ENCODE measurements at places on chromosomes 4 and X.

DNA sequence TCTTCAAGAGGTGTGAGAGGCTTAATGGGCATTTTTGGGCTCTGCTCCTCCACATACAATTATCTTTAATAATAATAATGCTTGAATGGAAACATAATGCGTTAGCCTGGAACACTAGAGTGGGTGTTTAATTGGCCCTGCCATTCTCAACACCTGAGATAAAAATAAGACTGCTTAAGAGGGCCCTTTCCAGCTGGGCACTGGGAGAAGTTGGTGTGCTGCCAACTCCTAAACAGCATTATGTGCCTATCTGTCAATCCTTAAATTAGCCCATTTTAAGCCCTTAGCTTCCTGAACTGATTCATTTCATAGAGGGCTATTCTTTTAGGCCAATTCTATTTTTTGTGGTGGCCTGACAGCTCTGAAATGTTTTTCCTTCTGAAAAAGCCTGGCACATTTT is 211.1 kb upstream of the ZIC3 start:
- DNase-seq: no peak

- no peak for DNase-seq
Measured at GRCh38 chr4:104848597-104849225, 298.0 kb upstream of the TET2 start.

DNA sequence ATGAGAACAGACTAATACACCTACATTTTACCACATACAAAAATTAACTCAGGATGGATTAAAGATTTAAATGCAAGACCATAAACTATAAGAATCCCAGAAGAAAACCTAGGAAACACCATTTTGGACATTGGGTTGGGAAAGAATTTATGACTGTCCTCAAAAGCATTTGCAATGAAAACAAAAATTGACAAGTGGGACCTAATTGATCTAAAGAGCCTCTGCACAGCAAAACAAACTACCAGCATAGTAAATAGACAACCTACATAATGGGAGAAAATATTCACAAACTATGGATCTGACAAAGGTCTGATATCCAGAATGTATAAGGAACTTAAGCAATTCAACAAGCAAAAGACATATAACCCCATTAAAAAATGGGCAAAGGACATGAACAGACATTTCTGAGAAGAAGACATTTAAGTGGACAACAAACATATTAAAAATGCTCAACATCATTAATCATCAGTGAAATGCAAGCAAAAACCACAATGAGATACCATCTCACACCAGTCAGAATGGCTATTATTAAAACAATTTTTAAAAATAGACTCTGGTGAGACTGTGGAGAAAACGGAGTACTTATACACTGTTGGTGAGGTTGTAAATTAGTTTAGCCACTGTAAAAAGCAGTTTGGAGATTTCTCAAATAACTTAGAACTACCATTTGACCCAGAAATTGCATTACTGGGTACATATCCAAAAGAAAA is 221.7 kb upstream of the DIPK2B start:
- no peak for DNase-seq

- no peak for DNase-seq
Measured at GRCh38 chrX:13293700-13294099, 26.2 kb downstream of the ATXN3L start.

GRCh38 chr4:48296365-48296764 is 26.7 kb upstream of the TEC start:
- DNase-seq: no peak

GRCh38 chr4:94634271-94634670 is 123.5 kb upstream of the BMPR1B start:
- DNase-seq: no peak

DNA sequence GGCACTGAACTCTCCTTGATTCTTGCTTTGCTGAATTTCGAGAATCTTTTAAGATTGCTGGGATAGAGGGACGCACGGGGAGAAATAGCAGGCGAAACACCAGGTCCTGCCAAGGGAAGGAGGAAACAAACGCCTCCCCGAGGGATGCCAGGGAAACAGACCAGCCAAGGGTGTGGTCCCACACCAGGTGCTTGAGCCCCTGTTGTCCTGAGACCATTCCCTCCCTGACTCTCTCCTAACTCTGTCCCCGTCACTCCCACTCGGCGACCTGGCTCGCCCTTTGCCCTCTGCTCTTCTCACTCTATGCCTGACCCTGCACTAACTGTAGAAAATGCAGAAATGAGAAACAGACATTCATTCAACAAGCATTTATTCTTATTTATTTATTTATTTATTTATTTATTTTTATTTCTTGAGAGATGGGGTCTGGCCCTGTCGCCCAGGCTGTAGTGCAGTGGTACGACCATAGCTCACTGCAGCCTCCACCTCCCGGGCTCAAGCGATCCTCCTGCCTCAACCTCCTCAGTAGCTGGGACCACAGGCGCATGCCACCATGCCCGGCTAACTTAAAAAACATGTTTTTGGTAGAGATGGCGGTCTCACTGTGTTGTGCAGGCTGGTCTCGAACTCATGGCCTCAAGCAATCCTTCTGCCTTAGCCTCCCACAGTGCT is 16.2 kb downstream of the CTAG1B start:
- DNase-seq: no peak

GRCh38 chr4:55706541-55706940 is 70.4 kb upstream of the NMU start:
- DNase-seq: no peak

DNA sequence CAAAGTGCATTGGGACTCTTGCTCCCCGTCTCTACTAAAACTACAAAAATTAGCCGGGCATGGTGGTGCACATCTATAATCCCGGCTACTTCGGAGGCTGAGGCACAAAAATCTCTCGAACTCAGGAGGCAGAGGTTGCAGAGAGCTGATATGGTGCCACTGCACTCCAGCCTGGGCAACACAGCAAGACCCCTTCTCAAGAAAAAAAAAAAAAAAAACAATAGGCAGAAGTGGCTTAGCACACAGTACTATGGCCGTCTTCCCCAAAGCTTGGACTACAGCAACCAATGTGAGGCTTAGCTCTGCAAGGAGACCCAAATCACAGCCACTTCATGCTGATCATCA is 162.8 kb upstream of the PRDX4 start:
- DNase-seq: no peak

- no peak for DNase-seq
Measured at GRCh38 chr4:4248885-4249203, 821 bp upstream of the TMEM128 start.

DNA sequence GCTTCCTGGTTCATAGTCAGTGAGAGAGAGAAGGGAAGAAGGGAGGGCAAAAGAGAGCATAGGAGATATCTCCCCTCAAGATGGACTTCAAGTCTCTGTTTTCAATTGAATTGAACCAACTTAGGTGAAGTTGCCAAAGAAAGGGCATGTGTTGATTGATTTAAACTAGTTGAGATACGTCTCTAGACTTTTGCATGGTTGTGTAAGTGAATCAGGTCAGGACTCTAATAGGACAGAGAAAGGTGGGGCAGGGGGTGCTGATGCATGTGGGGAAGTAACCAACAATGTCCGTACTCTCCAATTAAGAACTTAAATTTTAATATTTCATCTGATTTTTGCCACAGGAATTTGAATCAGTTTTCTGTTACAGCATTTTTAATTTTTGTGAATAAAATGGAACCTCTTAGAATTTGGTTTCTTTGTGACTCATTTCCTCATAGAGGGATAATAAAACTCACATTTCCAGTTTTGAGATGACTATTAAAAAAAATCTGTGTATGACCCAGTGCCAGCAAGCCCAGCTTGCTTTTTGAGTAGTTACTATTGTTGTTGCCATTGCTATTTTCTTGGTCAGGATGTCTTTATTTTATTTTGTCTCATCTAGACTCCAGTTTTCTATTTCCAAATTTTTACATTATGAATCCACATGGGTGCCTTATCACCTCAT is 37.3 kb downstream of the SLIT2 start:
- DNase-seq: no peak

DNA sequence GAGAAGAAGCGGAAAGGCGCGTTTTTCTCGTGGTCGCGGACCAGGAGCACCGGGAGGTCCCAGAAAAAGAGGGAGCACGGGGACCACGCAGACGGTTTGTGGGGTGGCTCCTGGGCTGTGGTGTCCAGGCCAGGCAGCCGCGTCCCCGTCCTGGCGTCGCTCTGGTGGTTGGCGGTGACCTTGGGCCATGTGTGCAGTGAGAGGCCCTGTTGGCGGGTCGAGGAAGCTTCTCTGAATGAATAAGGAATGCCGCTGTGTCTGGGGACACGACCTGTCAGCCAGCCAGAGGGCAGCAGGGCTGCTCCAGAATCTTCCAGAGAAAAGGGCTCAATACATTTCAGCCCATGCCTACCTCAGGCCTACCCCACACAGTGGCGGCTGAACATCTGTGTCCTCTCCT is 24.3 kb upstream of the HGFAC start:
- no peak for DNase-seq

GRCh38 chr4:61994036-61994435 is 793.9 kb downstream of the ADGRL3 start:
- DNase-seq: no peak

GRCh38 chrX:34467437-34467836 is 189.6 kb downstream of the TMEM47 start:
- DNase-seq: no peak

DNA sequence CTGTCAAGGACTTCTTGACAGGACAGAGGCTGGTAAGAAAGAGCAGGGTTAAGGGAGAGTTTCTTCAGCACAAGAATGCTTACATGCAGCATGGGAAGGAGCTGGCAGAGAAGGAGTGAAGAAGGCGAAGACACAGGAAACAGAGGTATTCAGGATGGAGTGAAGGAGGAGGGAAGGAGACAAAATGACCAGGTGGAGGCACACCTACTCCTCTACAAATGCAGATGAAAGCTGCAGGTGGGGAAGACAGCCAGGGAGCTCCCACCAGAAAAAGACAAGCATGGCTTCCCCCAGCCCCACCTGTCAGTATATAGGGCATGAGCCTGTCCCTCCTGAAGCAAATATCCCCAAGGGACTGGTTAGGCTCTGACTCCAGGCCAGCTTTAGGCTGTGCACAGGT is 29.6 kb upstream of the NKRF start:
- DNase-seq: no peak

- DNase-seq: no peak
Measured at GRCh38 chr4:99679204-99679603, 21.6 kb upstream of the C4orf54 start.

DNA sequence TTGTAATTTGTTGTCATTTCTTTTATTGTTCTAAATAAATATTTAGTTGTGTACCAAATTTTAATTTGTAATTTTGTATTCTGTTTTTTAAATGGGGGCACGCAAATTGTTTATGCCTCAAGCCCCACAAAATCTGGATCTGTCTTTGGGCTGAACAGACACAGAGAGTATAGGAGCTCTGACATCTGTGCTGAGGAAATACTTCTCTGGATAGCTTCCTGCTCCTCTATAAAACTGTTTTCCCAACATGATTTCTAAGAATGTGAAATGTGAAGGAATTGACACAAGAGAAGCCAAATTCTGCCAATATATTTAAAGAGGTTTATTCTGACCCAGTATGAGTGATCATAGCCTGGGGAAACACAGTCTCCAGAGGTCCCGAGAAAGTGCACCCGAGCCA is 93.0 kb downstream of the IL13RA2 start:
- DNase-seq: no peak

DNA sequence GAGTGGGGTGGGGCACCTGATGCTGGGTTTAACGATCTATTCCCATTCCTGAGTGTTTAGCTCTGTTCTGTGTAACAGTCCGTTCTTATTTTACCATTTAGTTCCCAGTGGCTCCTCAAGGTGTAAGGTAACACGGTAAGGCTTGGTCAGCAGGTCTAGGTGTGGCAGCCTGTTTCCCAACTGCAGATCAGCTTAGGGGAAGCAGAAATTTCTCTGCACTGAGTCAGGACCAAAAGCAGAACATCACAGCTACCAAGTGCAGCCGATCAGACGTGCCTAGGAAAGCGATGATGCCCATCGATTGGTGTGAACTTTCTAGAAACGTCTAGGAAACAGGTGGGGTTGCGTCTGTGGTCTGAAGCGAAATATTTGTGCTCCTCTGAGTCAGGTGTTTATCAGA is 240.1 kb downstream of the STIM2 start:
- DNase-seq: no peak

DNA sequence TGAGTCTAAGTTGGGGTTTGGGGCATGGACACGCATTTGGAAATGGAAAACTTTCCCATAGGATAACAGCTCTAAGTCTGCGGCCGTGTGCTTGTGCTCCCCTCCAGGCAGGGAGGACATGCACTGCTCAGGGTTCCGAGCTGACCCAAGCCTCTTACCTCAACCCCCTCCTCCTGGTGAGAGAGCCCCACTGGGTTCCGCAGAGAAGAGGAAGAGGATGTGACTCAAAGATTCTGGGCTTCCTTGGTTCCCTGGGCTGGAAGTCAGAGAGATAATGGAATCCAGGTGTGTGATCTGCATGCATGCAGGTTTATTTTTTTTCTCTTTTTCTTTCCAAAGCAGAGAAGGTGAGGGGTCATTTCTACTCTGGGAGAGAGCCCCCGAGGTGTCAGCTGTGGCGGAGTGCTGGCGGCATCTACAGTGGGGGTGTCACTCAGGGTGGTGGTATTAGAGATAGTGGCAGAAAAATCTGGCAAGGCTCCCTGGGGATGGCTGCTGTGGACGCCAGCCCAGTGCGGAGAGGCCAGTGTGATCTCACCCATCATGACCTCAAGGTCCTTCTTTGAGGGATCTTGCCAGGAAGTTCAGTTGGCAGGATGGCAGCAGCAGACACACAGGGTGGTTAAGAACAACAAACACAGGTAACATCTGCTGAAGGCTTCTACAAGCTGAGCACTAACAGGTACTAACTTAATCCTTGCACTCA is 168.7 kb upstream of the HAND2 start:
- no peak for DNase-seq

- DNase-seq: no peak
Measured at GRCh38 chrX:104288269-104288668, 33.5 kb upstream of the ESX1 start.

DNA sequence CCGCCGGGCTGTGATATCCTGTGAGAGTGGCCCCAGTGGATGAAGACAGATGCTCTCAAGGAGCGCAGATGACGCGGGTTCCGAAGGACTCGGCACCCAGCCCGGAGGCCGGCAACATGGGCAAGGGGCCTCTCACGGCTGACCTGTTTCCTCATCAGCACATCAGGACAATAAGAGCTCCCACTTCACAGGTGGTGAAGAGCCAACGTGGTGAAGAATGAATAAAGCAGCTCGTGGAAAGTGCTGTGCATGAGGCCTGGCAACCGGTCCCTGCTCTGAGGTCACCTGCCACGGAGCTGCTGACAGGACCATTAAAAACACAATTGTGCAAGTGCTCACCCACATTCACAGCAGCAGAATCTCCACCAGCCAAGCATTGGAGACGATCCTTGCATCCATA is 22.9 kb downstream of the ABLIM2 start:
- DNase-seq: no peak

DNA sequence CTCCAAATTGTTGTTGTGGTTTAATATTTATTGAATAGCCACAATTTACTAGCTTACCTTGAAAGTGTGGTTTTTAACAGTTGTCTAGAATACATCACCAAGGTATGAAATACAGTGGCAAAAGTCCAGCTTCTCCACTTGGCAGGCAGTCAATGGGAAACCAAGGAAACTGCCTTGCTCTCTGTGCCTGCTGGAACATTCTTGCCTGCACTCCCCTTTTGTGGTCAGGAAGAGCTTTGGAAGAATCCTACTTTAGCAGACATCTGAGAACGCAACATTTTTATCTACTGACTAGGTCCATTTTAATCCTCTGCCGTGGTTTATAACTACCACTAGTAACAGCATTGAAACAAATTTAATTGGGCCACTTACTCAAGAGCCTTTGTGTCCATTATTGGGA is 64.5 kb downstream of the TENM3 start:
- DNase-seq: no peak
